Stimulated activated CD4-positive, alpha-beta T cell treated with anti-CD3 and anti-CD28 coated beads, Interleukin-1b, Interleukin-23, amount 100 ng/mL, for 24 hours (primary cell): ENCODE measurements at places on chromosomes 12 and 14.

DNA sequence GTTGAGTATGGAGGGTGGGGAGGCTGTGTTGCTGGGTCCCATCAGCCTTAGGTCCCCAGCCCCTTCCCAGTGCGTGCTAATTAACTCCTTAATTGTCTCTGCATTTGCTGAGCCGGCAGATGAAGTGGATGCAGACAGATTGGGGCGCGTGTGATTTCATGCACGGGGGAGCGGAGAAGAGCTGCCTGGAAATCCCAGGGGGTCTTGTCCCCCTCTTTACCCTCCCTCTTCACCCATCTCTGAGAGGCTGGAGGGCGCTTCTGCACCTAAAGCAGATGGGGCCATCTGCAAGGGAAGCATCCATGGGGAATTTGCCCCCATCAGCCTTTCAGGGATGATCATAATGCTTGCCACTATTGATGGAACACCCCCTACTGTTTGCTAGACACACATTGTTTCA is 4.4 kb upstream of the ASIC1 start:
- no peak for DNase-seq

- no peak for DNase-seq
Measured at GRCh38 chr12:104340177-104340576, 36.6 kb downstream of the EID3 start.

DNA sequence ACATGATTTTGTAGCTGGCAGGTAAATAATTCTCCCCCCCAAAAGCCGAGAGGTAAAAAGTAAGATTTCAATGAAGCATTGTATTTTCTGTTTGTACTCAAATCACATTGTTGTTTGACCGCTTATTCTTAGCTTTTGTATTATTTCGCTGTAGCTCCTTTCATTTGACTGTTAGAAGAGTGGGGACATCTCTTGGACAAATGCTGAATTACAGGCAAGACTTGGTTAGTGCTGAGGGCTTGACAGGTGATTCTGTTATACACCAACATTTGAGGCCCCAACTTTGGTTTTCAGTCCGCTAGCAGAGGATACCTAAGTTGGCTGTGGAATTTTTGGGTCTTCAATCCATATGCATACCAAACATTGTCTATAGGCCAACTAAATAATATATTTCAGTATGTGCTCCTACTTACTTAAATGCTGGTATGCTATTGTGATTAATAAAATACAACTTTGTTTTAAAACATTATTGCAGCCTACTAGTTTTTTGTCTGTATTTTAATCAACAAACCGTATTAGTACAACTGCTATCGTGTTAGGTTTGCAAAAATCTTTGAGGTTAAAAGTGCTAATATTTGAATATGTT is 102.2 kb downstream of the ERC1 start:
- no peak for DNase-seq

DNA sequence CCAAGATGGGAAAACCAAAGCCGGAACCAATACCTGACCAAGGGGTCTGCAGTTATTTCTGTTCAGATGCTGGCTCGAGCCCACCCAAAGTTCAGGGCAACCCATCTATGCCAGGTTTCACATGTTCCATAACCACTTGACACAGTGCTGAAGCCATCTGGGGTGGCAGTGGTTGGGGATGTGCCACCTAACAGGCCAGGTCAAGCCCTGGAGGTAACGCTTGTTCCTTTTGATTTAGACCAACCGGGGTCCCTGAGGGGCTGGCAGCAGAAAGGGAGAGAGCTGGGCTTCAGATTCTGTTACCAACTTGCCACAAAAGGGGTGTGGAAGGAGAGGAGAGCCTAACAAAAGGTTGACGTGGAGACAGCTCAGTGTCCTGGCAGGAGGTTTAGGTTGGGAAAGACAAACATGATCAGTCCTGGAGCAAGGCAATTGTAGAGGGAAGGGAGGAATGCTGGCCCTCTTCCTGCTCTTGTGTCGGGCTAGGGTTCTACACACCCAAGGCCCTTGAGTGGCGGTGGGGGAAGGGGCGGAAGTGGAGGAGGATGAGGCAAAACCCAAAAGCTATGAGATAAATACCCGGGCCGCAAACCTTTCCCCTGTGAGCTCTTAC is 31.9 kb downstream of the CACNA2D4 start:
- no peak for DNase-seq

DNA sequence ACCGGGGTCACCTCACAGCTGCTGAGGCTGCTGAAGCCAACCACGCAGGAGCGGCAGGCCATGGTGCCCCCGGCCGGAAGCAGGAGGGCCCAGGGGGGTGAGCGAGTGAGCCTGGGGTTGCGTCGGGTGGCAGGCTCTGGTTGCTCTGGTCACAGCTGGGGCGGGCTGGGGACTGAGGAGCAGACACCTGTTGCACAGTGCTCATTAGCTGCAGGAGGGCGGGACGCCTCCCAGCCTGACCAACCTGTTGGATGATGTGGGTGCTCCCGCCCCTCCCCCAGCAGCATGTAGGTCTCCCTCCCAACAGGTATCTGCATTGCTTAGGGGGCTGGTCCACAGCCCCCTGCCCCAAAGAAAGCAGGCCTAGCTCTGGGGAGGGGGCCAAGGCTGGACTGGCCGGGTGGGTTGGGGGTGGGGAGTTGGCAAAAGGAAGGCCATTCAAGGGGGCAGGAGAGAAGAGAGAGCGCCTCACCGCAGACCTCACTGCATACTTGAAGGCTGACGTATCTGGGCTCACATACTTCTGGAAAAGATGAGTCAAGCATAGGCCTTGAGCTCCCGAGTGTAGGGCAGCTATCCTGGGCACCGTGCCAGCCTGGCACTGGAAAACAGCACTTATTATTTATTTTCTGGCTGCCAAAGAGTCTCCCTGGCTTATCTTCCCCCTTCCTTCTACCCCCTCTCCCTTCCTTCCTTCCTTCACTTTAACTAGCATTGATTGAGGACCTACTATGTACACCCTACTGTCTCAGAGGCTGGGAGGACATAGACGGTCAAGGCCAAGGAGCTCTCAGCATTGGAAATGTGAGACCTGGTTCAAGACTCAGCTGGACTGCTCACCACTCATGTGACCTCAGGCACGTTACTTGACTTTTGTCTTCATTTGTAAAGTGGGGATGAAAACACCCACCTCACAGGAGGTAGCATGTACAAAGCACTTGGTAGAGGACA is at the start of gene KRT80:
Gene KRT80 (minus strand): TSS at position 174 of the 951 bp plus-strand sequence. CDS start 112 bp downstream, at position 62.
- no peak for DNase-seq

- no peak for DNase-seq
Measured at GRCh38 chr12:26798023-26798422, 35.0 kb downstream of the ITPR2 start.

GRCh38 chr14:50953502-50953901 is 9.2 kb upstream of the PYGL start:
- no peak for DNase-seq

GRCh38 chr12:125418902-125419564 is 353.8 kb downstream of the AACS start:
- DNase-seq: no peak

GRCh38 chr14:96189281-96189711 is 15.3 kb upstream of the BDKRB2 start:
- no peak for DNase-seq

- no peak for DNase-seq
Measured at GRCh38 chr12:117030187-117030900, 68.9 kb downstream of the TESC start.

DNA sequence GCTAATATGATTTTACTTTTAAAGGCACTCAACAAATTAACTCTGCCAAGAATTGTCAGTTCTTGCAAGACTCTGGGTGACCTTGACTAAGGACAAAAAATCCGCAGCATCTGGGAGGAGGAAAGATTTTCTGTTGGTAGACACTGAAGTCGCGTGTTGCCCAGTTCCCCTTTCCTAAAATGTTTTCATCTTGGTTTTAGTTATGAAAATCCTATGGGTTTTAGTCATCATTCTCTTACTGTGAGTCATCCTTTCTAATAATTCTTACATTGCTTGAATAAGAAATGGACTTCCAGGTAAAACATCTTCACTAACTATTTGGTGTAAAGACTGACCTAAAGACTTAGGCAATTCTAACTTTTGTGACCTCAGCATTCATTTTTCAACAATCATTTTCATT is 9.1 kb downstream of the GSG1 start:
- DNase-seq: no peak

DNA sequence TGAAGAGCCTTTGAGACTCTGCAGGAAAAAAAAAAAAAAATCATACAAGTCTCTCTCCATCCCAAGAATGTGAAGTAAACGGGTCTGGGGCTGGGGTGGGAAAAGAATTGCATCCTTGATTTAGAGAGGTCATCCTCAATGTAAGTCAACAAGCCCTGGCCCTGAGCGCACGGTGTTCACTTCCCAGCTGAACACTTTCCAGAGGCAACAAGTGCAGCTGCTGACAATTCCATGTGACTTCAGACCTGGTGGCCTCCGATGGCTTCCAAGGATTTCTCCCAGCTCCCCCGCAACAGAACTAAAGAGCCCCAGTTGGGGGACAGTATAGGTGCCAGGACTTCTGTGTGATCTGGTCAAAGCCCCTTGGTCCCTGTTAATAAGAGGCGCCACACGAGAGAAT is 2.4 kb downstream of the RILPL1 start:
- DNase-seq: no peak

- DNase-seq: no peak
Measured at GRCh38 chr14:95871531-95871930, 5.1 kb upstream of the TUNAR start.

DNA sequence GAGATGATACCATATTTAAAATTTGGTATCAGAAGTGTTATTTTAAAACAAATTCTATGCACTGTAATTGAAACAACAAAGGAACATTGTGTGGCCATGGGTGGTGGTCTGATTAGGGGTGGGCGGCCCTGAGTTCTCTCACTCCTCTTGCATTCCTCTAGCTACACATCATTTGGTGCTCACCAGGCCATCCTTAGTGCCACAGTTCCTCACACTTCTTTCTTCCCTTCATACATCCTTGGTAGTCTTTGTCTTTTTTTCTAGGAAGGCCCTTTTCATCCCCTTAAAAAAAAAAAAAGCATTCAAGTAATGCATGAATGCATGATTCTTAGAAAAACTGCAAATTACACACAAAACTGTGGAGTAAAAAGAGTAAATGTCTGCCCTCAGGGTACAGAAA is 2.4 kb upstream of the MANSC4 start:
- DNase-seq: no peak

DNA sequence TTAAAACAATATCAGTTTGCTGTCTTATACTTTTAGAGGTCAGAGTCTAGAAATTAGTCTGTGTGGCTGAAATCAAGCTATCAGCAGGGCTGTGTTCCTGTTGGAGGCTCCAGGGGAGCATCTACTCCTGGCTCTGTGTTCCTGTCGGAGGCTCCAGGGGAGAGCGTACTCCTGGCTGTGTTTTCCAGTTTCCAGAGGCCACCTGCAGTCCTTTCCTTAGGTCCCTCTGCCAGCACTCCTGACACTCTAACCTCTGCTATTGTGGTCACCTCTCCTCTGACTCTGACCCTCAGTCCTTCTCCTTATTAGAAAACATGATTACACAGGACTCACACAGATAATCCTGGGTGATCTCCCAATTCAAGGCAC is 1140.7 kb upstream of the TMEM132C start:
- no peak for DNase-seq

DNA sequence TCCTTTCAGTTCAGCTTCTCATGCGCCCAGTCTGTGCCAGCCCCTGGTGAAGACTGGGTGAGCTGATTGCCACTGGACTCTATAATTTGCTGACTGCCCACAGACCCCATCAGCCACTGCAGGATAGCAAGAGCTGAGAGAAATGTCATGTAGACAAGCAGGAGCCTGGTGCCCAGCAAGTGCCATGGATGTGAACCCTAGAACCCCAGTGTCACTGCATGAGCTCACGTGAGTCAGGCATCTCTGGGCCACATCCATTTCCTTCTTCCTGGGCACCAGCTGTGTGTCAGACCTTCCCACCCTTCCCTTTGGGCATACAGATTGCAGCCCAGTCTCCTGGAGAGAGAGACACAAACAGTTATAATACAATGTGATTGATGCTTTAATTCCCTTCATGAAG is 73.8 kb downstream of the NTF3 start:
- DNase-seq: no peak

DNA sequence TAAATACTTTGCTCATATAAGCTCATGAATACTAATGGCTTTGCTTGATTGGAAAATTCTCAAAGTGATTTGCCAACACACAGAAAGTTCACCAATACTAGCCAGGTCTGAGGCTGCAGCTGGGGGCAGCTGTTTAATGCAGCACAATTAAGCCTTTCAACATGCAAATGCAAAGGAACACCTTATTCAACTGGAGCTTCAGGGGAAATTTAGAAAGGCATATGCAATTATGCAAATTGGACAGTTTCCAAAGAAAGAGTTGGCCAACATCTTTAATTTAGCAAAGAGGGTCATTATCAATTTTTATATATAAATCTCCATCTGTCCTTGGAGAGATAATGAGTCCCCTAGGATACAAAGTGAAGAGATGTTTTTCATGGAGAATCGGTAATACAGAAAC is 40.2 kb upstream of the OTOGL start:
- no peak for DNase-seq

DNA sequence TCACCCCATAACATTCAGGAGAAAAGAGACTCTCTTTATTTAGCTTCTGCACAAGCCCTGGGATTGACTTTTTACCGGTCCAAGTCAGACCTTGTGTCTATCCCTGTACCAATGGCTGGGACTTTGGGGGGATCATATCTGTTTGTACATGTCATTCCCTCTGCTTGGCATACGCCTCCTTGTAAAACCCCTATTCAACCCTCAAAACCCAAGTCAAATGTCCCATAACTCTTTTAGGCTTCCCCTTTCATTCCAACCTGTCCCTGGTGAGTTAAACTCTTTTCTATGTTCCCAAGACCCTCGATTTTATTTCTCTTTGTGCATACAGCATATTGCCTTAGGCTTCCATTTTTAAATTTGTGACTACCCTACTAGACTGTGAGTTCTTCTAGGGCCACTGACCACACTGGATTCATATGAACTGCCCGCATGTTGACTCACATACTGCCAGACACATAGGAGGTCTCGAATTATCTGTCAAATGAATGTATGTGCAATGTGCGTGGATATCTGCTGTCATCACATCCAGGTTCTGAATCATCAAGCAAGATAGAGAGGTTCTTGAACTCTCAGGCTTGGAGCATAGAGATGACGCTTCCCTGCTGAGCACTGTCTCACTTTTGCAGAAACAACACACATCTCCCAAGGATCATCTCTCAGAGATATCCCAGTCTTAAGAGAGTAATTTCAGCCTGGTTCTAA is 548.6 kb upstream of the TBX3 start:
- DNase-seq: no peak

DNA sequence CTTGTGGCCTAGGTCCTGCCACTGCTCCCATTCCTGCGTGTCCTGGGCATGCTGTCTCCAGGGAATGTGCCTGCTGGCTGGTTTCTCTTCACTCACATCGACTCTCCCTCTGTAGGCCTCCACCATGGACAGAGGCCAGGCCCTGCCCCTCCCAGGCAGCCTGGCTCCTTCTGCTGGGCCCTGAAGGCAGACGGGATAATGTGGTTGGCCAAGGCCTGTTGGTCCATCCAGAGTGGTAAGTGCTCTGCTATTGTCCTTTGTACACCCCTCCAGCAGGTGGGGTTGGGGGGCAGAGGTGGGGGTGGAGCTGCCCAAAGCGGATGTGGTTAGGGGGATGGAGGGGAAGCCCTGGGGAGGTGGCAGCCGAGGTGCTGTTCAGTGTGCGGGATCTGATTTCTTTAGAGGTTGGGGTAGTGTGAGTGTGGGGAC is 9.5 kb upstream of the NR4A1 start:
- DNase-seq: no peak

GRCh38 chr14:64681796-64682710 is 22.2 kb upstream of the PLEKHG3 start:
- DNase-seq: no peak

- no peak for DNase-seq
Measured at GRCh38 chr12:130815028-130815741, 23.9 kb downstream of the STX2 start.

GRCh38 chr12:10358131-10358530 is 31.7 kb downstream of the KLRK1 start:
- no peak for DNase-seq

GRCh38 chr12:104909761-104910160 is 48.3 kb downstream of the SLC41A2 start:
- no peak for DNase-seq
